ENCODE measurements at places on chromosomes 11 and 22. TPM values are rescaled to one million over a fixed set of nuclear protein-coding genes. Genes with fewer than 3 reads are reported as not detected.

BATF2 gene
- total RNA-seq, result 1.1 TPM

ZNRF3 gene
- total RNA-seq, result 7.7 TPM

TECTA gene
- total RNA-seq, result 0.55 TPM

TRIM29 gene
- not detected for total RNA-seq

FGF19 gene
- not detected for total RNA-seq

E2F8 gene
- total RNA-seq, result 4.2 TPM

MICAL3 gene
- total RNA-seq, result 41.3 TPM

CST6 gene
- 8.3 TPM for total RNA-seq

YPEL4 gene
- total RNA-seq, result 0.55 TPM

KRTAP5-7 gene
- not detected for total RNA-seq

GRCh38 chr11:3136546-3137455, 28.3 kb downstream of the OSBPL5 start:
- no peak for DNase-seq

DNA sequence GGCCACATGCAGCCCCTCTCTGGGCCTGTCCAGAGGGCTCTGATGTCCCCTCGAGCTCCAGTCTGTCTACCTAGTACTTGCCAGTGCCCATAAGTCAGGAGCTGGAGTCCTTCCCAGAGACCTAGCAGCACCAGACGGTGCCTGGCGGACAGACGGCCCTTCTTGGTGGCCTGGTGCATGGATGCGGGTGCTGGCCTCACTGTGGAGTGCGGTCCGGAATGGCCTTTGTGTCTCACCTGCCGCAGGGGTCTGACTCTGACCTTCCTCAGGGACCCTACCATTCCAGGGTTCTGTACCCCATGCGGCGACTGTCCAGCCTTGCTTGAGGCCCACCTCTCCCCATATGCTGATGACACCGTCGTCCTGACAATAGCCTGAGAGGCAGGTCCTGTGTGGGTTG, 29.4 kb upstream of the SMIM38 start:
- no peak for DNase-seq

GRCh38 chr11:23151819-23152218, 291.5 kb upstream of the CCDC179 start:
- DNase-seq, result no peak

- no peak for DNase-seq
Measured at GRCh38 chr11:133040289-133040900, 491.9 kb downstream of the OPCML start.

- no peak for DNase-seq
Measured at GRCh38 chr11:65806979-65807378, 20.1 kb downstream of the OVOL1 start.

DNA sequence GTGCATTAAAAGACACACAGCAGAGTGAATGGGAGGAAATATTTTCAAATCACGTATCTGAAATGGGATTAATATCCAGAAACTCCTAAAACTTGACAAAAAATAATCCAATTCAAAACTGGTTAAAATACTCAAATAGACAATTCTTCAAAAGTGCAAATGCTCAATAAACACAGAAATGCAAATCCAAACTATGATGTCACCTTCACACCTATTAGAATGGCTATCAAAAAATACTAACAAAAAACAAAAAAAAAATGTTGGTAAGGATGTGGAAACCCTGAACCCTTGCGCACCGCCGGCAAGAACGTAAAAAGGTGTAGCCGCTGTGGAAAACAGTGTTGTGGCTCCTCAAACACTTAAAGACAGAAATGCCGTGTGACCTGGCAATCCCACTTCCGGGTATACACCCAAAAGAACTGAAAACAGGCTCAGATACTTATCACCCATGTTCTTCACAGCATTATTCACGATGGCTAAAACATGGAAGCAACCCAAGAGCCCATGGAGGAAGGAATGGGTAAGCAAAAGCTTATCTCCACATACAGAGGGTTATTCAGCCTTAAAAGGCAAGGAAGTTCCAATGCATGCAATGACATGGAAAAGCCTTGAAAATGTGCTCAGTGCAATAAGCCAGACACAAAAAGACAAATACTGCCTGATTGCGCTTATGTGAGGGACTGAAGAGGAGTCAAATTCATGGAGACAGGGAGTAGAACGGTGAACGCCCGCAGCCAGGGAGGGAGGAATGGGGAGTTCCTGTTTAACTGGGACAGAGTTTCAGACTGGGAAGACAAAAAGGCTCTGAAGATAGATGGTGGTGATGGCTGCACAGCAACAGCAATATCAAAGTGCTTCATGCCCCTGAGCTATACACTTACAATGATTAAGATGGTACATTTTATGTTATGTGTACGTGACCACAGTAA, 19.6 kb downstream of the BRD1 start:
- no peak for DNase-seq
